ENCODE measurements at places on chromosomes 2 and 18.

GRCh38 chr2:34602262-34602661, 1003.2 kb upstream of the FAM98A start:
- no peak for DNase-seq

DNA sequence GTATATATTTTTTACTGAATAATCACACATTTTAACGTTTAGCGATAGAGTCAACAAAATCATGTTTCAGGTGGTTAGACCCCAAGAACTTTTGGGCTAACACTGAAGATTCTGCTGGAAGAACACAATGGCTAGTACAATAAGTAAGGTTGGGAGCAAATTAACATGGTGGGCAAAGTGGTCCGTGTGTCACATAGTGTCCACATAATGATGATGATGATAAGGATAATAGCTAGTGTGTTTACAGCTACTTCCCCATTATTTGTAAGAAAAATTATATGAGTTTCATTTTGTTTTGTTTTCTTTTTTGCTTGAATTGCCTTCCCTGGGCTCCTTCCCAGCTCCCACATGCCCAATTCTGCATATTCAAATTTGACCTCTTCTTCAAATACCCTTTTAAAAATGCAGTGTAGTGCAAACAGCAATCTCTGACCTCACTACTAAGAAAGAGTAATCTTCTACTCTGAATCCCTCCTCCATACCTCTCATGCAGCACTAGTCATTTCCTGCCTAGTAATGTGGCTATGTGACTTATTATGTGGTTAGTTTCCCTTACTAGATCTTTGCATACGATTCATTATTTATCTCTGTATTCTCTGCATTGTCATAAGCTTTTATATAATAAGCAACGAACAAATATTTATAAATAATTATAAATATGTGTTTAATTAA, 16.9 kb upstream of the VPS54 start:
- DNase-seq = no peak

GRCh38 chr18:79503406-79503805, 107.7 kb downstream of the NFATC1 start:
- DNase-seq = no peak

- DNase-seq = no peak
Measured at GRCh38 chr2:68411397-68412126, 46.5 kb downstream of the PLEK start.

DNA sequence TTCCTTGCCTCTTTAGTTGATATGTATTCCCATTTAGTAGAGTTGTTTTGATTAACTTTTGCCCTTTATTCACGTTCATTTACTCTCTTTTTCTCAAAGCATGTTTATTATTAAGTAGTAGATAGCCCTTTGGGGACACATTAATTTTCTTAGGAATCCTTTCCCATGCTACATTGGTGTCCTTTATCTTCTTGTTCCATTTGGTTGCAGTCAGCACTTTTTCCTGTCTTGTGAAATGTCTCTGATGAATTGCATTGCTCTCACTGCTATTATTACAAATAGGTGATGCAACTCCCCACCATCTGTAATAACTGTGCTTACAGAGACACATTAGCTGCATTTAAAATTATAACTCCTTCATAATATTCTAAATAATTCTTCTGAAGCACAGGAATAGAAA, 428.5 kb upstream of the CNTNAP5 start:
- no peak for DNase-seq

- no peak for DNase-seq
Measured at GRCh38 chr18:58456625-58457024, 172.3 kb downstream of the ALPK2 start.

DNA sequence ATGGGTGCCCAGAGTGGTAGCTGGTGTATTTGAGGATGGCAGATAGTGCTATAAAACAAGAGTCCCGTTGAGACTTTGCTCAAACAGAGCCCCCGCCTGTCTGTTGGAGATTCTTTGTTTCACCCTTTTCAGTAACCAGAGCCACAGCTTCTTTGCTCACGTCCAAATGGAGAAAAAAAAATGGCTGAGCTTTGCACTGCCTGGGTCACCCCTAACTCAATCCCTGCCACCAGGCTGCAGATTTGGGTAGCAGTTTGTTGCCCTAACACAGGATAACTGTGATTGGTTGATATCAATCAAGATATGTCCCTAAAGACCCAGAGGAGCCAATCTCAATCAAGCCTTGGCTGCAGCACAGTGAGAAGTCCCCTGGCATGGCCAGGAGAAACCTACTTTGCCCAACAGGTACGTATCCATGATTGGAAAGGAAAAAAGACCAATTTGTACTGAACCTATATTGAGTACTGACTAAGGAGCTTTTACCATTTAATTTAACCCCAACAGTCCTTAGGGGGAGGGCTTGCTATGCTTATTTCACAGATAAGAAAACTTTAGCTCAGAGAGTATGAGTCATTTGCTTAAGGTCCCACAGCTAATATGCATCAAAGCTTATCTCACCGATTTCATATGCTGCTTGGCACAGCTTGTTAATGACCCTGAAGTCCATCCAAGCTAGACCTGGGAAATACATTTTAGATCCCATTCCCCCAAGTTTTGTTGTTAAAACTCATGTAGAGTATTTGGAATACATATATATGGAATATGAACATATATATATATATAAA, 72.0 kb upstream of the SH3BP4 start:
- no peak for DNase-seq

- no peak for DNase-seq
Measured at GRCh38 chr2:229376866-229377265, 105.8 kb upstream of the PID1 start.

DNA sequence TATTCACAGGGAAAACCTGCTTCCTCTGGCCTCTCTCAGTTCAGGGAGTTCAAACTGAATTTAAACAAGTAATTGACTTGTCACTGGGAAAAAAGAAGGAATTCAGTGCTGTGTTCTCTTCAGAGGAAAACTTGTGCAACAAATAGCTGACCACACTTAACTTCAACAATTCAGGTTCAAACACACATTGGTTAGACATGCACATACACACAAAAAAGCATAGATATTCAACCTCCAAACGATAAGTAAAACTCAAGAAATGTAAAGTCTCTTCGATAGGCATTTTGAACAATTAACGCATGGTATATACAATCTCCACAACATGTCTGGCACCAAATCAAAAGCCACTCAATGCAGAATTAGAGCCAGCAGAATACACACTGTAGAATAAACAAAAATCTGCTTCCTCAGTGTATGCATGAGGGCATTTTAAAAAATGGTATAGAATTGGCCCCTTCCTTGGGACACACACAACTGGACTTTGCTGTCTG, 269.0 kb downstream of the TCF4 start:
- DNase-seq = no peak
